ENCODE measurements at places on chromosomes 11 and 22.
A peak's percentile ranks its signal among the peaks of the same experiment; 100 is the strongest.

DNA sequence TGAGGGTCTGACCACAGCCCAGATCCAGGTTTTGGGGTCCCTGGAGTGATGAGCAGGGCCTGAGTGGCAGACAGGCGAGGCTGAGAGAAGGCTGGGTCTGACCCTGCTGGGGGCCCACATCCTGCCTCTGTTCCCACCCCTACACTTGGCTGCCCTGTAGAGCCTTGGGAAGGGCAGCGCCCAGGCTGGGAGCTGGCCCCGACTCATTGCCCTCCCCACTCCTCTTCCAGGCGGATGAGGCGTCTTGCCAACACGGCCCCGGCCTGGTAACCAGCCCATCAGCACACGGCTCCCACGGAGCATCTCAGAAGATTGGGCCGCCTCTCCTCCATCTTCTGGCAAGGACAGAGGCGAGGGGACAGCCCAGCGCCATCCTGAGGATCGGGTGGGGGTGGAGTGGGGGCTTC is 4.9 kb downstream of the DERL3 start:
- no peak for DNase-seq

DNA sequence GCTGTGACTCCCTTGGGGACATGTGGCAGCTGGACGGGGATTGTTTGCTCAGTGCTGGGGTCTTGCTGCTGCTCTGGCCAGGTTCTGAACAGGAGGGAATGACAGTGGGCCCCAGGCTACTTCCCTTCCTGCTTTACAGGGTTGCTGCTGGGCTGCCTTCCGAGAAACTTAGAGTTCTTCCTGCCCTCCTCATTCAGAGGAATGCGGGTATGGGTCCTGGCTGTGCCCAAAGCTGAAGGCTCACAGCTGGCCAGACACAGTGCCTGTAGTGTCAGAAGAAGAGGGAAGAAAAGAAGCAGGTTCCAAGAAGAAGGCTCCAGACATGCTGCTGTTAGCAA is 108.3 kb upstream of the PARVA start:
- DNase-seq = no peak

- no peak for DNase-seq
These were observed 72.8 kb upstream of the ALX4 start for GRCh38 chr11:44382656-44383240.

DNA sequence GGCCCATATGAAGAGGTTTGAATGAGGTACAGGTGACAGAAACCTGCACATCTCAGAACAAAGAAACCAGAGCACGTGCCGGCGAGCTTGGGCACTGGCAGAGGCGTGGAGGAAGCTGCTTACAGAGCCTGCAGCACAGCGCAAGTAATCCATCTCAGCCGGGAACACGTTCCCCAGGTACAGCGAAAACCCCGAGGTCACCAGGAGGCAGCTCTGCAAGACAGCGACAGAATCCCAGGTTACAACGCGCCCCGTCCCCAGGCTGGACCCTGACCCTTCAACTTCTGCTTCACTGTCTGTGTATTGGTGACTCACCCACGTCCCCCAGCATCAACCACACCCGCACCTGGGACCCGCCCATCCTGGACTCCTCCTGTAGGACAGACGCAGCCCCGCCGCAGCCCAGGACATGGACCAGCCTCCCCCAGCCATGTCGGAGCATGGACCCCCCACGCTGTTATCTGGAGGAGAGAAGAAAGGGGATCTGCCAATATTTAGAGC is 2.2 kb downstream of the MLC1 start:
- DNase-seq = peak; percentile 18

DNA sequence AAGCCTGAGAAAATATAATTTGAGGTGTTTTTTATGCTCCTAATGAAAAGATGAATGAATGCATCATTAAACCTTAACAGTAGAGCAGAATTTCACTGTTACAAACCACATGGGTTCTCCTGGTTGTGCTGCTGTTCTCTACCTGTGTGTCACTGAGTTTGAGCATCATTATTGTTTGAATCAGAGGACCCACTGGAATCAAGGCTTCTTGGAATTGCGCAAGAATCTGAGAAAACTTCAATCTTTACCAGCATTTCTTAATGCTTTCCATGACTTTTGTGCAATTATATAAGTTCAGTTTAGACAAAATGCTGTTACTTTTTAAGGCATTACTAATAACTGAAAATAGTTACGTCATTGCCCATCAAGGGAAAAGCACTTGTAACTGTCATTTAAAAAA is 18.8 kb upstream of the RBX1 start:
- no peak for DNase-seq

DNA sequence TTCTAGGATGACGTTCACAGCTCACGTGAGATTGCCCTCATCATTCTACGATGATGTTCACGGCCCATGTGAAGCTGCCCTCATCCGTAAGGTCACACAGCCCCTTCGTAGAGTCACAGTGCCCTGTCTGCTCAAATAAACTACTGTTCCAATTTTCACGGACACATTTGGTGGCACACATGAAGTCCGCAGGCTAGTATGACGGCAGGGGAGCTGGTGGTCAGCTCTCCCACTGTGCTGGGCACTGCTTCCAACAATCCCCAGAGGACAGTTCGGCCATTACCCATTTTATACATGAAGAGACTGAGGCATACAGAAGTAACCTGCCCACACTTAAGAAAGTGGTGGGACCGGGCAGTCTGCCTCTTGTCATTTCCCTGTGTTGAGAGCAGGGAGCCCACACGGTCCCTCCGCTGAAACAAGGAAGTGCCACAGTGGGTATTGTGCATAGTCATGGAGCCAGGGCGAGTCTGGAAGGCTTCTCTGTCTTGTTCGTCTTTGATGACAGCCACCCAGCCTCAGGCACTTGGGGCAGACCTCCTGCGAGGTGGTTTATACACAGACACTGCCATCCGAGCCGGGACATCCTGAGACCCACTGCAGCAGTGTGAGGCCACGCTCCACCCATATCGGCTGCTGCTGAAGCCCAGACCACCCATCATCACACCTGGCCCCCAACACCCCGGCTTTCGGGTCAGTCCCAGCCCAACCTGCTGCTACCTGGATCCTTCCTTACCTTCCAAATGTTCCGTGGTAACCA is 114.3 kb downstream of the PHF21B start:
- DNase-seq = no peak

DNA sequence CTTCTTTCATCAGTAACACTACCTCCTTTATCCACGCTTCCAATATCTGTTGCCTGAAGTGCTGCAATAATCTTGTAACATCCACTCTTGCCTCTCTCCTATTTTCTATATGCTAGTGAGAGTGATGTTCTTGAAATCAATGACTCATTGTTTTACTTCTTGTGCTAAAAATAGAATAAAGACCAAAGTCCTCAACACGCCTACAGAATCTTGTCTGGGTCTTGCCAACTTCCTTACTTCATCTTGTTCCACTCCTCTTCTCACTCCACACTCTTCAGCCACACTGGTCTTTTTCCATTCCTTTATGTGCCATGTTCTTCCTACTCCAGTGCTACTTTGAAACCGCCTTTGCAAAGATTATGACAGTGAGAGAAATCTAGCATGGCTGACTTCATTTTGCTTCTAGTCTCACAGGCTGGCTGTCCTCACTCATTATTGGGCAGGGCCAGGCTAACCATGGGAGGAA is 136.4 kb downstream of the CCDC81 start:
- peak; percentile 78 for DNase-seq

- DNase-seq = peak; percentile 48
These were observed 29.3 kb downstream of the RTN3 start for GRCh38 chr11:63710476-63711217.

DNA sequence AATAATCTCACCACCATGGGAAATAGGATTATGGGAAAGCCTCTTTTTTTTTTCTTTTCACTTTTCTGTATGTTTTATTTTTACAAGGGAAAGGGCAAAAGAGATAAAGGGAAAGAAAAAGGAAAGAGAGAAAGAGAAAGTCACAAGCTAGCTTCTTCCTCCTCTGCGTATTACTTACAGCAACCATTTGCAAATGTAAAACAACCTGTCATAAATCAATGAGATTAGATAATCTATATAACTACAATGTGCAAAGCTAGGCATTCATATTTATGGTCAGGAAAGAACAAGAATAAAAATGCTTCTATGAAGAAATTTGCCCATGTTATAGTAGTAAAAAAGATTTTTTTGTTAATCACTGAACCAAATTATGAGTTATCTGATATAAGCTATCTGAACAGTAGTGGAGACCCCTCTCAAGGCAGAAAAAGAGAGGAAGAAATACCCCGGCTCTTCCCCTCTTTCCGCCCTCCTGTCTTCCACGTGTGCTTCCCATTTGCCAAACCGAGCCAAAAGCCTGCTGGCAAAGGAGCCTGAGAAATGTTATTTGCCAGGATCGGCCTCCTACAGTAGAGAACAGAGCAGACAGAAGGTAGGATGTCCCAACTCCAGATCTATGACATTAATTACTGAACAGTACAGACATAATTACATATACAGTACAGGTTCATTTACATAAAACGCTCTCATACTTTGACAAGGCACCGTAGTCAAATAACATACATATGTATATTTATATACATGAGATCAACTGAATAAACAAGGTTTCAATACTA is 50.2 kb downstream of the ARHGAP32 start:
- peak; percentile 20 for DNase-seq

- no peak for DNase-seq
These were observed 524.5 kb downstream of the NTM start for GRCh38 chr11:131894615-131895544.

- peak; percentile 9 for DNase-seq
These were observed 10.4 kb downstream of the OR51T1 start for GRCh38 chr11:4891996-4892640.

GRCh38 chr22:27195094-27195493 is 537.7 kb downstream of the MIAT start:
- DNase-seq = no peak

- DNase-seq = peak; percentile 85
These were observed 94.1 kb downstream of the SWAP70 start for GRCh38 chr11:9757809-9758636.

Data from LoVo (cell line).